Amniotic stem cell (primary cell): ENCODE measurements at places on chromosomes 4 and X.
A peak's percentile ranks its signal among the peaks of the same experiment; 100 is the strongest.

DNA sequence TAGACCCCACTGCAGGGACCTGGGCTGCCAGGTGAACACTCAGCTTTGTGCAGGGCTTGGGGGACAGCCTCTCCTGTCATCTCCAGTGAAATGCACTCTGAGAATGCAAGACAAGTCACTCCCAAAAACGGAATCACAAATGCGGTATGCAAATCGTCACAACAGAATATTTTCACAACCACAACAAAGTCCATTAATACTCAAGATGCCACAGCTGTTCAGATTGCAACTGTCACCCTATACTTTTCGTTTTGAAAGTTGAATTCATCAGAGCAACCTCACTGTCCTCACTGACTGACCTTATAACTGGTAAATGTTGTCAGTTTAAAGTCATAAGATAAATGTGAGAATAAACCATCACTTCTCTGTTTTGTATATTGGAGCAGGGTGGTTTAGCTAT, 16.6 kb downstream of the JAKMIP1 start:
- DNase-seq = no peak

DNA sequence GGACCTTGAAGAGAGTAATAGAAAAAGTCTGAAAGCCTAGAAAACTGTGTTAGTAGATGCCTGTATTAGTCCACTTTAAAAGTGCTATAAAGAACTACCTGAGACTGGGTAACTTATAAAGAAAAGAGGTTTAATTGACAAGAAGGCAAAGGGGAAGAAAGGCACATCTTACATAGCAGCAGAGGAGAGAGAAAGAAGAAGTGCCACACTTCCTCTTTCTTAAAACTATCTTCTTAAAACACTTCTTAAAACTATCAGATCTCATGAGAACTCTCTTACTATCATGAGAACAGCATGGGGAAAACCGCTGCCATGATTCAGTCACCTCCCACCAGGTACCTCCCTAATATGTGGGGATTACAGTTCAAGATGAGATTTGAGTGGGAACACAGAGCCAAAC, 18.8 kb upstream of the COL25A1 start:
- DNase-seq = no peak

- no peak for DNase-seq
These were observed 549.8 kb upstream of the MAGEB2 start for GRCh38 chrX:29665532-29665931.

DNA sequence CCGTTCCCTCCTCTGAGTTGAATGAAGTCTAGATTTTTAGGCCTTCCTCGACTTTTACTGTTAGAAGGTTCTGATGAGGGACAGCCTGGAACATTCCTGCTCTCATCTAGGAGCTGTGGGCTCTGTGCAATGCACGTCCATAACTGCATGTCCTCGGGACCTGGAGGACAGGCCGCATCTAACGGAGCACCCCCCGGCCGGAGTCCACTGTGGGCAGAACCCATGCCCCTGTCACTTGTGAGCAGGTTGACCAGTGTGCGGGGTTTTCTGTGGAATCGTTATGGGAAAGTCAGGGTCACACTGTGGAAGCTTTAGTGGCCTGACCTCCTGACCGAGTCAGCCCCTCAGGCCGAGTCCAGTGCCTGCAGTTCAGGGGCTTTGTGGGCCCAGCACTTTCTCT, 19.3 kb upstream of the TADA2B start:
- DNase-seq = no peak

- DNase-seq = no peak
These were observed 174.6 kb downstream of the ZNF330 start for GRCh38 chr4:141395246-141395830.

DNA sequence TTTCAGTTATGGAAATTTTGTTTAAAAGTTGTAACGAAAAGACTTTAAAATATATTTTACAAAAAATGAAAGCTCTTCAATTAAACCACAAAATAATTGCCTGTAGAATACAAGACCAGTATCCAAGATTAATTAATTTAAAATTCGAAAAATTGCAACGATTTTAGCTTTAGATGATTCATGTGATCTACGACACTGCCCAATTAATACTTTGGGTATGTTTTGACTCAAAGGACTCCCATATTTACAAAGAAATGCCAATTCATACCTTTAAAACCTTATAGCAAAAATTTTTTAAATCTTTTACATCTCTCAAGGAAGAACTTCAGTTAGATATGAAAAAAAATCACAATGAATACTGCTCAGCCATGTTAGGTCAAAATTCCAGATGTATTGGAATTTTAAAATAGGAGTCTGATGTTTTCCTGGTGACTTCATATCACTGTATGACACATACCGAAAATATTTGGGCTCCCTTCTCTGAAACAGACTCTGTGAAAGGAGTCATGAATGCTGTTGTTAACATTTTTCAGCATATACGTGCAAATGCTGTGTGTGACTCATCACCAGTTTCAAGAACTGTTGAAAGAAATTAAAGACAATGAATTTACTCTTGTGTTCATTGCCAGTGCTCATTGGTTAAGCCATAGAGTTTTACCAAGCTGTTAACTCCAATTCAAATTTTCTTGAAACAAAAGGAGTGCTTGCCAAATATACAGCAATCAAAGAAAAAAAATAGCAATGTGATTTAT, 13.8 kb upstream of the SMS start:
- DNase-seq = peak; percentile 83

GRCh38 chr4:8587469-8588195, 4.9 kb upstream of the CPZ start:
- no peak for DNase-seq

DNA sequence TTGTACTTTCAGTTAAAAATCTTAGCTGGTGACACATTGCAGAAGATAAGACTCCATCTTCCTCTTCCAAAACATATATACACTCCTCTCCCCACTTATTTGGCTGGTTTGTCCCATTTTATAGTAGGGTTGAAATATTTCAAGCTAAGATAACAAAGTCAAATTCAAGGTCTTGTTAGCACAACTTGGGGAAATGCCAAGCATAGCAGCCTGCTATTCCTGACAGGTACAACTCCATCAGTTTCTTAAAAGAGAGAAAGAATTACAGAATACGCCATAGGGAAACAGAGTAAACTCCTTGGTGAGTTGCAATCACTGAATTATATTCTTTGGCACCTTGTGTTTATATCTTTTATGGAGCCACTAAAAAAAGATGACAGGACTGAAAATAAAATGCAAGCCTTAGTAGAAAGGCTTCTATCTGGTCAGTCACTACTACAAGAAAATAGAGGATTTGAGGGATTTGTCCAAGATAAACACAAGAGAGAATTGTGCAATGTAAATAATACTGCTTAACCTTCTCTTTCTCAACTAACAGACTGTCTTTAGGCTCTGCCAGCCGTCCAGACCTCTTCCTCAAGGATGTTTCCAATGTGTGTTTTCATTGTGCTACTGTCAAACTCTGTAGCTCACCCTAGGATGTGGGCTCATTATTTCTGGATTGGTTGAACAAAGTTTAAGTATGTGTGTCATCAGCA, 170.3 kb downstream of the VEGFC start:
- DNase-seq = no peak

GRCh38 chr4:71229477-71230270, 109.1 kb upstream of the SLC4A4 start:
- peak; percentile 50 for DNase-seq

DNA sequence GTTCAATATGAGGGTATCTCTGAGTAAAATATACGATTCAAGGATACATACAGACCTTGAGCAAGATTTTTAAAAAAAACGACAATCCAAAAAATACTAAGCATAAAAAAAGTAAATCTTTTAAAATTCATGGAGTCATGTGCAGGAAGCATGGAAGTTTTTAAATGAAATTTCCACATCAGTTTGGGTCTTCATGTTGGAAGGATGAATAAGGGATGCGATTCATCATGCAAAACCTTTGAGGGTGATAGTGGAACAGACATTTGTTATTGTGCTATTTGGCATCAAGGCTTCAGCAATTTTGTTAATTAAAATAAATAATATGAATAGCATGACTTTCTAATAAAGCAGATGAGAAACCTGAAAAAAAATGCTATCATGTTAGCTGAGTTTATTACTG, 815.0 kb upstream of the PCDH10 start:
- no peak for DNase-seq

GRCh38 chrX:104098151-104098808, 14.0 kb upstream of the ZCCHC18 start:
- peak; percentile 32 for DNase-seq

DNA sequence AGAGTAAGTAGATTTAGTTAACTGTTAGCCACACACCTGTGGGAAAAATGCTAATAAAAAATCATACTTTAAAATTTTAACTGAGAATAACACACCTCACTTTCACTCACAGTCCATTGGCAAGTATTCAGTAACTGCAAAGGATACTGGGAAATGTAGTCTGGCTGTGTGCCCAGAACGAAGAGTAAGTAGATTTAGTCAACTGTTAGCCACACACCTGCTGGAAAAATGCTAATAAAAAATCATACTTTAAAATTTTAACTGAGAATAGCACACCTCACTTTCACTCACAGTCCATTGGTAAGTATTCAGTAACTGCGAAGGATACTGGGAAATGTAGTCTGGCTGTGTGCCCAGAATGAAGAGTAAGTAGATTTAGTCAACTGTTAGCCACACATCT, 178.4 kb upstream of the NWD2 start:
- DNase-seq = no peak

- DNase-seq = no peak
These were observed 6.0 kb upstream of the NAF1 start for GRCh38 chr4:163172647-163173046.

GRCh38 chrX:69501429-69501828, 2.7 kb upstream of the NALF2 start:
- no peak for DNase-seq

DNA sequence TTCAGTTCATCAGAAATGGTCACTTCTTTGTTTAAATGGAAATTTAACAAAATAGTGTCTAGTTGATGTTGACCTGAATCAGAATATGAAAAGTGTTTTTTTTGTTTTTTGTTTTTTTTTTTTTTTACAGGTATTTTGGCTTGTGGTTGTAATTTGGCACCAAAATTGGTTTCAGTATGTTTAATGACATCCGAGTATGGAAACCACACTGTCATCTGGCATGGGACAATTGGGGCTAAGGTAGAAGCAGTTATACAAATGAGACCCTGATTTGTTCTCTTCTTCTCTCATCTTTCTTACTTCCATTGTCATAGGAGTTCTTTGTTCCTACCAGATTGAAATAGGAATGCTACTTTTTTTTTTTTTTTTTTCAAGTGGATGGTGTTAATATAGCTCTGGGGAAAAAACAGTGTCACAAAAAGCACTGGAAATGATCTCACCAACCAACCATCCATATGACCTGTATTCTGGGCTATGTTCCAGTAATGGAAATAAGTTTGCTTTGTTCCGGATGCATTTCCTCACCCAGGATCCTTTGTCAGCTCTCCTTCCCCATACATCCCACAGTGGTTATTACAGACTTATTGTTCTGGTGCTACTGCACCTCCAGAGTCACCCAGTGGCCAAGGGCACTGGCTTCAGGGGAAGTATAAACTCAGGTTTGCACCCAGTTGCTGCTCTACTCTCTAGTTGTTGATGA, 95.8 kb downstream of the ATXN3L start:
- peak; percentile 62 for DNase-seq

- no peak for DNase-seq
These were observed 8.7 kb downstream of the MAB21L2 start for GRCh38 chr4:150590631-150591030.

- no peak for DNase-seq
These were observed 188.6 kb downstream of the COMMD8 start for GRCh38 chr4:47274901-47275300.

DNA sequence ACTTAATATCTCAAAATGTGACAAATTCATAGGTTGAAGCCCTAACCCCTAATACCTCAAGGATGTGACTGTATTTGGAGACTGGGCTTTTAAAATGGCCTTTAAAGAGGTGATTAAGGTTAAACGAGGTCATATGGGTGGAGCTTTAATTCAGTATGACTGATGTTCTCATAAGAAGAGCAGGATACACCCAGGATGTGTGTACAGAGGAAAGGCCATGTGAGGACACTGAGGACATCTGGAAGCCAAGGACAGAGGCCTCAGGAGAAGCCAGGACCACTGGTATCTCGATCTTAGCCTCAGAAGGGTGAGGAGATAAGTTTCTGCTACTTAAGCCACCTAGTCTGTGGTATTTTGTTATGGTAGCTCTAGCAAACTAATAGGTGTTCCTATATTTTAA, 49.0 kb upstream of the SHISA3 start:
- DNase-seq = no peak

DNA sequence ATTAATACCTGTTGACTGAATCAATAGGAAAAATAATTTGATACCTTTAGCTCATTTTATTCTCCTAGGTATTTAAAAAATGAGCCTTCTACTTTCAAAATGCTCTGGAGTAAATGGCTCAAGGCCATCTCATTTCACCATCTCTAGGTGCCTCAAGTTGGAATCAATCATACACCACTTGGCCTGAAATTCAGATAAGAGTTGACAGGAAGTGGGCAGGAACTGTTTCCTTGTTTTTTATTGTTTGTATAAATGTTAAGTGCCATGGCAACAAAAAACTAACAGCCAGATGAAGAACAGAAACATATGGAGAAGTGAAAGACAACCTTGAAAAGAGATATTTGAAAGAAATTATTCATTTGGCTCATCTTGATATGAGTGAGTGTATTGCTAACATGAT, 12.4 kb downstream of the LIMCH1 start:
- no peak for DNase-seq

DNA sequence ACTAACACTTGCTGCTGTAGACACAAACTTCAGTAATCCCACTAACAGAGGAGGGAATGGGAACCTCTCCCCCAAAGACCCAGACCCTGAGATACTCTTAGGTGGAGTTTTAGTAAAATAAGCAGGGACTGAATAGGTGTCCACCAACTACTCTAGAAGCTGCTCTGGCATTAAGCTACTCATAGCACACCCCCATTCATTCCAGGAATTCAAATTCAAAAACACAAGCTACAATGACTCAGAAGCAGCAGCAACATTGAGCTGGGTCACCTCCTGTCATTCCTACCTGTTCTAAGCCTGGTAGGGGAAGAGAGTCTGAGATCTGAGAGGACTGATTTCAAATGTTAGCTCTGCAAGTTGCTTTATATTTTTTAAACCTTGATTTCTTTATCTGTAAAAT, 135.4 kb upstream of the FRMPD4 start:
- no peak for DNase-seq

GRCh38 chr4:35793766-35794165, 450.5 kb downstream of the ARAP2 start:
- no peak for DNase-seq

DNA sequence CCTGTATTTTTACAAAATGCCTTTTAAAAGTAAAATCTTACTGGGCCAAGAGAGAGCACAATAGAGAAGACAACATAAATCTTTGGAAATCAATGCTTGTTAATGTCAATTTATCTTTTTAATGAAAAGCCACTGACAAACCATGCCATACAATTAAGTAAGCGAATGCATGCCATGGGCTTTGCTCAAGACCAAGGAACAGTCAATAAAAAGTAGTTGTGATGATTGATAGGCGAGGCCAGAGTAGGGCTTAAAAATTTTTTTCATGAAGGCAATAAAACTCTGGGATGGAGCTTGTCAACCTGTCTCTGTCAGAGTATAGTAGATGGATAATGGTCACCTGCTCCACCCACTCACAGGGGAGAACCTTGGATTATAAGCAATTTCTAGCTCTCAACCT, 17.5 kb upstream of the GPM6B start:
- DNase-seq = no peak

- peak; percentile 36 for DNase-seq
These were observed 13.7 kb upstream of the PIGA start for GRCh38 chrX:15349046-15349445.

GRCh38 chr4:183532821-183533220, 28.0 kb downstream of the ING2 start:
- no peak for DNase-seq
